ENCODE measurements at places on chromosomes 7 and 10.

- no peak for DNase-seq
These were observed 53.0 kb upstream of the EN2 start for GRCh38 chr7:155404976-155405375.

DNA sequence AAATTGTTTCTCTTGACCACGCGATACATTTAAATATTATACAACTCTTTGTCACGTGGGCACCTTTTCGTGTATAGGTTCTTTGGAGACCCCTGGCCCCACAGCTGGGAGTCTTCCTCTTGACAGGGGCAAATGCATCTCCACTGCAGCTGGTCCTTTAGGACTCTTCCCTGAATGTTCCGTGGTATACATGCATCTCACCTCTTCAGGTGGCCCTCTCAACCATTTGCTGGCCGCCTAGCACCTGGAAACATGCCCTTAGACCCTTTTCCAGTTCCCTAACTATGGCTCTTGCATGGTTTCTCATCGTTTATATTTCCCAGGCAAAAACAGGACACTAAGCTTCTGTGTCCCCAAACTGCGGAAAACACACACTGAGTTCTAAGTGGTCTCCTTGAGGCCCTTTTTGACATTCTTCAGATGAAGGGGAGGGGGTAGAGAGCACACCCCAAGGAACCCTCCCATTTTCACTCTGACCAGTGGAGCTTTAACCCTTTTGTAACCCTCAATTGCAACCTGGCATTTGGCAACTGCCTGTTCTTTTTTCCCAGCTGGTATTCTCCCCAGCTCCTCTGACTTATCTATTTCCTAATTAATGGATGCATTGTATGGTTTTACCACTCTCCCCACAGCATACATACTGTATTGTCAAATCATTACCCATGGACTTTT, 20.6 kb downstream of the HNRNPA2B1 start:
- DNase-seq = no peak

DNA sequence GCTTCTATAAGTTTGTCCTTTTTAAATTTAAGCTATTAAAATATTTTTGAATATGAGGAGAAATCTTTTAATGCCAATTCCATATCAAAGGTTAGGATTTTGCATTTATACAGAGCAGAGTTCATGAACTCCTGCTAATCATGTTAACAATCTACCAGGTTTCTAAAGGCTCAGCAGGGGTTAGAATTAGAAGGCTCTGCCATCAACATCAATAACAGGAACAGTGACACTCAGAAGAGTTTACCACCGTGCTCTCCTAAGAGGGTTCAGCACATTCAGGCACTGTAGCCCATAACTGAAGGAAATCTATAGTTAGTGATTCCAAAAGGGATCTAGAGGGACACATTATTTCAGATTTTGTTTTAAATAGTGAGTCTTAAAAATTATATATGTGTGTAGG, 100.1 kb downstream of the HOXA1 start:
- no peak for DNase-seq

- no peak for DNase-seq
These were observed 436 bp upstream of the SLC25A13 start for GRCh38 chr7:96322373-96322695.

GRCh38 chr10:130470286-130470685, 334.1 kb downstream of the GLRX3 start:
- DNase-seq = no peak

GRCh38 chr10:62990126-62990525, 143.0 kb upstream of the NRBF2 start:
- no peak for DNase-seq

DNA sequence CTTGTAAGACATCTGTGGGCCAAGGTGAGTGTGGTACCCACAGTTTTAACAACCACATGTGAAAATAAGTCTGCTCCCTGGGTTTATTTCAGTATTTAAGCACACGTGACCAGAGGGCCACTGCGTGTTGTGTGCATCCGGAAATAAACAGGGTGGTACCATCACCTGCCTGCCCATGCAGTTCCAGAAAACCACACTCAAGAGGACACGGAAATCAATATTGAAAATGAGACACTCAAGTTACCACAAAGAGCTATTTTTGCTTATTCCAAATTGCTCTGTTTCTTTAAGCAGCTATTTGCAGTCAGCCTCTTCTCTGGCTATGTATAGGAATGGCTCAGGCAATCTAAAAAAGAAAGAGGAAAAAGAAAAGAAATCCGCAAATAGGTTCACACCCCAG, 71.8 kb upstream of the LOXL4 start:
- no peak for DNase-seq

- DNase-seq = no peak
These were observed 131.8 kb downstream of the HECW1 start for GRCh38 chr7:43244232-43244631.

DNA sequence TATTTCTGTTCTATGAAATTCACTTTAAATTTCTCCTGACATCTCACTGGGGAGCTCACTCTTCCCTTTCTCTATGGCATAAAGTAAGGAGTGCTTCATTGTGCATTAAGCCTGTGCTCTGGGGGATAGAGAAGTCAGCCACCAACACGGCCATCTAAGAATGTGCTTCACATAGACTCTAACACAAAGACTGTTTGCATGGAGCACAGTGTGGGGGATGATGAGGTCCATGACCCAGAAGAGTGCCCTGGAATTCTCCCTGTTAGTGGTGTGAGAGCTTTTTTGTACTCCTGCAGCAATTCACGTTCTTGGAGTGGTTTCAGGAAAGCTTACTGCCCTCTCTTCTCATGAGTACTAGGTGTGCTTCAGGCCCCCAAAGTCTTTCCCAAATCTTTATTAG, 43.9 kb upstream of the PDZD8 start:
- no peak for DNase-seq

DNA sequence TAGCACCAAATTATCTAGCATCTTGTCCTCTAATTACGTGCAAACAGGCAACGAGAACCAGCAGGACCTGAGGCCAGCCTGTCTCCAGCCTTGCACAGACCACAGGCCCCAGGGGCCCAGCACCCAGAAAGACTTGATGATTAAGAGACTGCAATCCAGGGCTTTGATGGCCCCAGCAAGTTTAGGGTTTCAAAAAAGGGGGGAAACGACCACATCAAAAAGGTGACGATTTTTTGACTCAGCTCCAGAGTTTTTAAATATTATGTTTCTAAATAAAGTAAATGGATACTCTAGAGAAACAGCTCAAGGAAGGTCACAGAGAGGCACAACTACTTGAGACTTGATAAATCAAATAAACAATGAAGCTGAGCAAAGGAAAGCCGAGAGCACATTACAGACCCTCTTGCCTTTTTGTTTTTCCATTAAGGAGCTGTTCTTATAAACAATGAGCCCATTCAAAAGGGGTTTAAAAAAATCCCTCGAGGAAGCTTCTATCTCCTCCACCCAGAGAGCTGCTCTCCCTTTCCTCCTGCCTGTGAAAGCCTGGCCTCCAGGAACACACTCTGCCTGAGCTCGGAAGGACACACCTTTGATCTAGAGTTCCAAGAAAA, 44.1 kb downstream of the GLI3 start:
- DNase-seq = no peak

DNA sequence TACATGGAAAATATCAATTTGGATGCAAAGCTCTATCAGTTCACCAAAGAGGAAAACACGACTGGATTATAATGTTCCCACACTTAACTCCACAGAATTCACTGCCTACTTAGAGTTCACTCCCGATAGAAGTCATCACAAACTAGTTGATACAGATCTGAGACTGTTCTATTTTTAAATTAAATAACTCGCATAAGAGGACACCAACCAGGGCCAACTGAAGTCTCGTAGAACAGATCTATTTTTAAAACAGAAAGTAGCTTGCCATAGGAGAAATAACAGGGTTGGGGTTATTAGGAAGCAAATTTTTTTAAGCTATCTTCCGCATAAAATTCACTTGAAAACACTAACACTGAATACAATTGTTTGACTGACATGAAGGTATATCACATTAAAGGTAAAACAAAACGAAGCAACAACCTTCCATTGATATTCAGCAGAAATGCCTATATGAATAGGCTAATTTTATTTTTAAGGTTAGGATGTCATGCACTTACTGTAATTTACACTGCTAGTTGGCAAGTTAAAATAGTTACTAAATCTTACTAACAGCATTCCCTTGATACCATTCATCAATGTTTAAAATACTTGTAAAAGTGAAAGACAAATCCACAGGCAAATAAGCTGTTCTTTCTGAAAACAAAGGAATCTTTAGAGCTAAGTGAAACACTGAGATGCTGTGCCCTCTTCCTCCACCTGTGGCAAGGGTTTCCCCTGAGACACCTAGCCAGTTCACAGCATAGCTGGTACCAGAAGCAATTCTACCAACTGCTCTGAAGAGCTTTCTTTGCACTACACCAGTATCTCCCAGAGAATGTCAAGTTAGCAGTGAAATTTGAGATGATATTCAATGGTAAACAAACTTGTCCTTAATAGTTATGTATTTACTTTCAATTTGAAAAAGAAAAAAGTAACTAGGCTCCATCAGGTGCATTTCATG, 186.7 kb upstream of the ANK3 start:
- peak; percentile 30 for DNase-seq

DNA sequence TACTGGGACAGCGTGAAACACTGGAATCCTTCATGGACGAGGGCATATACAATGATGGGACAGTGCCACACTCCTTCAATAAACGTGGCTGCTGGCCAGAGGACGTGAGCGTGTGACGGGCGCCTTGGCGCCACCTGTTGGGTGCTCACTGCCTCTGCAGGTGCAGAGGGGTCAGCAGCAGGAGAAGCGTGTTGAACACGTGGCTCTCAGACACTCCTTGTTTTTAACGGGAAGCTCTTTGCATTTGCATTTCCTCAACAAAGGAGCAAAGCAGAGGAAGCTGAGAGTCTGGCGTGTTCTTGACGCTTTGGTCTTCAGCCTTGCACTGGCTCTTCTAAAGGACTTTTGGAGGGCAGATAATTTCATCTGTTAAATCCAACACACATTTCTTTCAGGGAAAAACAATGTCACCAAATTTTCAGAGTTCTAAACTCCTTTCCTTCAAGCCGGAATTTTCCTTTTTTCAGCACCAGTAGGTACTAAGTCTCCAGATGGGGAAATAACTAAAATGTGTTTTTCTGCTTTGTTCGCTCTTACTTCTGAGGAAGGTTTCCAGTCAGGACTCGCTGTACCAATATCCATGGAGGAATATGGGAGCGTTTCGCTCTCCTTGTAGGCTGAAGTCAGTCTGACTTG, 2.9 kb upstream of the GET4 start:
- peak; percentile 87 for DNase-seq

GRCh38 chr10:29955329-29955935, 104.0 kb downstream of the JCAD start:
- no peak for DNase-seq

DNA sequence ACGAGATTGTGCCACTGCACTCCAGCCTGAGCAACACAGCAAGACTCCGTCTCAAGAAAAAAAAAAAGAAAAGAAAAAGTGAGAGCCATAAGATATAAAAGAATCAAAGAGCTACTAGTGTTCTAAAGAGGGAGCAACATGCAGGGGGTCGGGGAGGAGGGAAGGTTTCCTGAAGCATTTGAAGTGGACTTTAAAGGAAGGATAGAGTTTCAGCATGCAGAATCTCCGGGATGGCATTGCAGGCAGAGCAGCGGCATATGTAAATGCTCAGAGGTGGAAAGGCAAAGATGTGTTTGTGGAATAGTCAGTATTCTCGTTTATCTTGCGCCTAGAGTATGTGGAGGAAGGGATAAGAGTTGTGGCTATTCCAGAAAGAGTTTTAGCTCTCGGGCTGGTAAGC, 447.6 kb upstream of the NFE2L3 start:
- DNase-seq = no peak

GRCh38 chr7:111324228-111324627, 233.3 kb downstream of the LRRN3 start:
- peak; percentile 43 for DNase-seq

DNA sequence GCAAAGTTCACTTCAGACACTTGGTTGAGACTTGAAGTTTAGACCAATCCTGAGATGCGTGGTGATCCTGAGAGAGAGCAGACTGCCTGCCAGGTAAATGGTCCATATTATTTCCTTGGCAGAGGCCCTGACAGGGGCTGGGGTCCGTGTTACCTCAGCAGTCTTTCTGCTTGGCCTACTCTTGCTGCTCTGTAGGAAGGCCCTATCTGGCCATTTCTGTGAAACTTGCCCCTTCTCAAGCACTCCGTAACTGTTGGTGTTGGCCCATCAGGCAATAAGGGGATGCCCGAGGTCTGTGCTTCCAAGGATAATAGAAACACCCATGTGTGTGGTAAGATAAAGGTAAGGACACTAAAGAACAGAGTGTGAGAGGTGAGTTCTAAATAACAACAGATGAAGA, 20.0 kb downstream of the LOXL4 start:
- no peak for DNase-seq

DNA sequence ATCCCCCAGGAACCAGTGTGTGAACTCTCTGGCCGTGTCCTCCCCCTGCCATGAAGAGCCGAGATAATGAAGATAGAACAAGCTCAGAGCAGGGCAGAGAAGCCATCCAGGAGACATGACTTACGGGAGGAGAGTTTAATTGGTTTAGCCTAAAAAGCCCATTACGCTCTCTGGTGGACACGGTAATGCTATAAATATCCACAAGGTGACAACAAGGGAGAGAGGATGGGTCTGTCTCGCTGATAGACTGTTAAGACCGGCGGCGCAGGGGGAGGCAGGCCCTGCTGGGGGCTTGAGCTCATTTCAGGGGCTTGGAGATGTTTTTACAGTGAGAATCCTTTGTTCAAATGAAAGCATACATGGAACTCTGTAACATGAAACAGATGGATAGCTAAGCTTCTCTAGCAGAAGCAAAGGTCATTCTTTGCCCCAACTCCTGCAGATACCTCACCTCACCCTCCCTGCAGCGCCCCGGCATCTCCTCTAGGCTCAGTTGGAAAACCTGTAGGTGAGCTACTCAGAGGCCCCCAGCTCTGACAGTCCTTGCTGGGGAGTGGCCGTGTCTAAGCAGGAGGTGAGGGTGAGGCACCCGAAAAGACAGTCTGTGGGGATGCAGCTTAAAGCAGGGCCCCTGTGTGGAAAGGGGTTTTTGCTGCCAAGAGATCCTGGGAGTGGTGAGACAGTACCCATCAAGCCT, 40.8 kb upstream of the LOXL4 start:
- no peak for DNase-seq

DNA sequence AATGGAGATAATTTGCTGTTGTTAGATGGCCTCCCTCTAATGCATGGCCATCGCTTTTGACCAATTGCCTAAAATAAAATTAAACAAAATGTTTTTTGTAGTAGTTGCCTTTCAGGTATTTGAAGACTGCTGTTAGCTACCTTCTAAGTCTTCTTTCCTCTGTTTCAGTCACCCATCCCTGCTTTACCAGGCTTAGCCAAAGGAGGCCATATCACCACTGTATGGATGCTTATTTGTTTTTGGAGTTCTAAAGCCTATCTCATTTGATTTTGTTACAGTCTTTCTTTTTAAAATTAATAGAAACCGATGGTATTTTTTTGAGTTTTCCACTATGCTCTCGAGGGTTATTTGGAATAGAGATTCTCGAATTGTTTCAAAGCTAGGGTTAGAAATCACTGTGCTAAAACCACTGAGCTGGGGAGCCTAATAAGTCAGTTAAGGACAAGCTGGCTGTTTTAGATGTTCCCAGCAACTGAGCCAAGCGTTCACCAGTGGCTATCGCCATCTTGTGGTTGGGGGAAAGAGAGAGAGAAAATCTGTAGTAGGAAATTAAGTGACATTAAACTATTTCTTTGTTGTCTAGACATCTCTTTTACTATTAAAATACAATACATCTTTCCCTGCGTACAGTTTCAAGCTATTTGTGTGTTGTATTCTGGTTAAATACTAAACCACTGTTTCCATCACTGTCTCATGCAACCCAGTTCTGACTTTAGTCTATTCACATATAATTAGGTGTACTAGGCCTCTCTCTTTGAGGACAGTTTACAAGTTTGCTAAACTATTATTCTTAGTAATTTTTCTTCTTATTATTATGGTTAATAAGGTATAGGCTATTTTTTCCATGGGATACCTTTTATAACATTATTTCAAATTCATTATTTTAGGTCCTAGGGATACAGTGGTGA, 52.2 kb downstream of the GPR158 start:
- DNase-seq = peak; percentile 66

- DNase-seq = no peak
These were observed 209.6 kb upstream of the VWC2 start for GRCh38 chr7:49563693-49564378.
